C1 segment of cervical spinal cord (tissue), 14 donors: ENCODE measurements at places on chromosomes 12 and 14.

DNA sequence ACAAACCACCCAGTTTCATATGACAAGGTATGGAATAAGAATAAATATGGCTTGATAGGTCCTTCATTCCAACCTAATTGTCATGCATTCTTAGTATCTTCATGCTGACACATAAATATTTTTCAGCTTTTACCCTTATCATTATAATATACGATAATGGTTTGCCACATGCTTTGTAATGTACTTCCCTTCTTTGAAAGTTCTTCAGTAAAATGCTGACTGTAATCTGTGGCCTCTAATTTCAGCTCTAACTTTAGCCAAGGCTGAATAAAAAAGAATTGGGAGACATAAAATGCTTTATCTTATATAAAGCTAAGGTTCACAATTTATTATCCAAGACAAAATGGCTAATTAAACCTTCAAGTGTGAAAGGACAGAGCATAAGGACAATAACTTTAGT is 2.6 kb upstream of the MAP4K5 start:
- DNase-seq, result no peak

- DNase-seq, result no peak
Measured at GRCh38 chr12:86256163-86256562, at the start of gene MGAT4C. TSS of gene MGAT4C (minus strand) at chr12:86256391.

DNA sequence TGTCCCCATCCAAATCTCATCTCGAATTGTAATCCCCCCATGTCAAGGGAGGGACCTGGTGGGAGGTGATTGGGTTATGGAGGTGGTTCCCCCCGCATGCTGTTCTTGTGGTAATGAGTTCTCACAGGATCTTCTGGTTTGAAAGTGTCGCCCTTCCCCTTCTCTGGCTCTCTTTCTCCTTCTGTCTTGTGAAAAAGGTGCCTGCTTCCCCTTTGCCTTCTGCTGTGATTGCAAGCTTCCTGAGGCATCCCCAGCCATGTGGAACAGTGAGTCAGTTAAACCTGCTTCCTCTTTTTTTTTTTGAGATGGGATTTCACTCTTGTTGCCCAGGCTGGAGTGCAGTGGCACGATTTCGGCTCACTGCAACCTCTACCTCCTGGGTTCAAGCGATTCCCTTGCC is 104.0 kb downstream of the CCDC91 start:
- no peak for DNase-seq

DNA sequence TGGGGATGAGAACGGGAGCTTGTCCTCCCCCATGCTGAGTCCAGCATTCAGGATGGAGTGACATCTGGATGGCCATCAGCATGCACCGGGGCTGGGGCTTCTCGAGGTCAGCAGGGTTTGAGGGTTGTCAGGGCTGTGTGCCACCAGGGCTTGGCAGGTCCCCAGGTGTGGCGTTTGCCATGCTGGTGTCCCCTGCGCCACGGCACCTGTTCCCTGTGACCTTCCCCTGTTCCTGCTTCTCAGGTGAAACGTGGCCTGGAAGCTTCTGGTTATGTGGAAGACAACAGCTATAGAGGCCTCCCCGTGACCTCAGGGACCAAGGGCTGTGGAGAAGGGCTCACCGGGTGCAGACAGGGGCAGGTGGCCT is 152.4 kb downstream of the KIF26A start:
- DNase-seq, result no peak

GRCh38 chr12:76255692-76256091 is 92.5 kb downstream of the BBS10 start:
- no peak for DNase-seq

DNA sequence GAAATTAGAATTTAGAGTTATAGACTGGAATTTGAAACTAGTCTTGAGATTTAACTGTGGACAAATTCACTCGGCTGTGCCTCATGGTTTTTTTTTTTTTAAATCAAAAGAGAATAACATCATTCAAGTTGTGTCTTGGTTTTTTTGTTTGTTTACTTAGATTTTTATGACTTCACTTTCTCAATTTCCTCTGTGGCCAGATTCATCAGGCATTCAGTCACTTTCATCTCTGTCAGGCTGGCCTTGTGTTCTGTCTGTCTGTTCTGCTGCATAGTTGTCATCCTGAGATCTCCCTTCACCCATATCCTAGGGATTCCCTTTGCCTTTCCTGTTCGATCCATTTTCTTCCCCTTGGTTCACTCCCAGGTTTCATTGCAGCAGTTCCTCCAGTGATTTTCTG is 10.0 kb downstream of the MARK3 start:
- DNase-seq, result no peak

GRCh38 chr14:55777877-55778276 is 197.9 kb downstream of the KTN1 start:
- DNase-seq, result no peak

GRCh38 chr12:67709367-67709954 is 60.9 kb downstream of the DYRK2 start:
- no peak for DNase-seq

GRCh38 chr14:102058146-102058545 is 28.7 kb downstream of the HSP90AA1 start:
- DNase-seq, result no peak

- DNase-seq, result no peak
Measured at GRCh38 chr14:43981135-43981768, 525.8 kb downstream of the FSCB start.
